Osteocyte (in vitro differentiated cells): ENCODE measurements at places on chromosomes 6 and 20.

DNA sequence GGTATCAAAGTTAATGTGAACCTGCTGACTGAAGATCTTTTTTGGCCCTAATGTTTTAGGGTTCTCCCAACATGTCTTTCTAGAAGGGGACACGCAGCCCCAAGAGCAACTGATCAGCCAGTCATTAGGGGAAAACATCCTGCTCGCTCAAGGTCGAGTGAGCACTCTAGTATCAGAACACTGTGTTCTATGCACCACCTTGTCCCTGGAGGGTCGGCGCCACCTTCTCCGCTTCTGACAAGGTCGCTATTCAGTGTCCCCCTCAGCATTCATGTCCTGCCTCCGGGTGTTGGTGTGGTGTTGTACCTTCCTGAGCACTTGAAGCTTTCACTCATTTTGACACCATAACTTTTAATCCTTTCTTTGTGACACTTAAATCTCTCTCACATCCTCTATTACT is 331.2 kb upstream of the KCNQ5 start:
- DNase-seq = no peak

DNA sequence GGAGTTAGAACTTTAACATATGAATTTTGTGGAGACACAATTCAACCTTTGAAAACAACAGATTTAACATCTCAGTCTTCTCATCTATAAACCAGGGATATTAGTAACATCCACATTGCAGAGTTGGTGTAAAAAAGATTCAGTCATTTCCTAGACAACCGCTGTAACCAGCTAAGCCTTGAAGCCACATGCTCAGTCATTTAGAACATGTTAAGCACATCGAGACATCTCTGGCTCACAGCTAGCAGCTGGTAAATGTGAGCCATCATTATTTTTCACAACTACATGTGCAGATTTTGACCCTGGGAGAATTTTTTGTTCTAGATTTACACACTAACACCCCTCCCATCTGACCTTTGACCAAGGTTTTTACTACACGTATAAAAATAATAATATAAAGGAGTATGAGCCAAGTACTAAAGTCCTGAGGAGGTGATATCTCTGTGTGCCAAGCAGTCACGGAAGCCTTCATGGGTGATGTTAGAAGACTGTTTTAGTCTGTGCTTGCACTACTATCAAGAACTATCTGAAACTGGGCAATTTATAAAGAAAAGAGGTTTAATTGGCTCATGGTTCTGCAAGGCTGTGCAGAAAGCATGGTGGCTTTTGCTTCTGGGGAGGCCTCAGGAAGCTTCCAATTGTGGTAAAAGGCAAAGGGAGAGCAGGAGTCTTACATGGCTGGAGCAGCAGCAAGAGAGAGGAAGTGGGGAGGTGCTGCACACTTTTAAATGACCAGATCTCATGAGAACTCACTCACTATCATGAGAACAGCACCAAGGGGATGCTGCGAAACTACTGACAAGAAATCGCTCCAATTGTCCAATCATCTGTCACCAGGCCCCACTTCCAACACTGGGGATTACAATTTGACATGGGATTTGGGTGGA is 48.7 kb upstream of the IL20RA start:
- no peak for DNase-seq

DNA sequence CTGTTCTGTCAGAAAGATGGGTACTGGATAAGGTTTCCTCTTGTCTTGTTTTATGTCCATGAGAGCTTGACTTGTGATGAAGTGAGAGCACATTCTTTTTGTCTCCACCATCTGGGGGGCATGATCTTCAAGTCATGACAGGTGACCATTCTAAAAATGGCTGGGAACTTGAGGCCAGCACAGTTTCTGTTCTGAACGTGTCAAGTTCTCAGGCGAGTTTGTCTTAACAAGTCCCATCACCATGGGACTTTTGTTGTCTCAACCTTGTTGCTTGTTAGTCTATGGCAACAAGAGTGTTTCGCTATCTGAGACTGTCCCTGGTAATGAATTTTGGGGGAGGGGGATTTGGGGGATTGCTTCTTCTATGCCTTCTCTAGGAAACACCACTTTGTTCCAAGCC is 25.6 kb upstream of the ENPP4 start:
- DNase-seq = no peak

DNA sequence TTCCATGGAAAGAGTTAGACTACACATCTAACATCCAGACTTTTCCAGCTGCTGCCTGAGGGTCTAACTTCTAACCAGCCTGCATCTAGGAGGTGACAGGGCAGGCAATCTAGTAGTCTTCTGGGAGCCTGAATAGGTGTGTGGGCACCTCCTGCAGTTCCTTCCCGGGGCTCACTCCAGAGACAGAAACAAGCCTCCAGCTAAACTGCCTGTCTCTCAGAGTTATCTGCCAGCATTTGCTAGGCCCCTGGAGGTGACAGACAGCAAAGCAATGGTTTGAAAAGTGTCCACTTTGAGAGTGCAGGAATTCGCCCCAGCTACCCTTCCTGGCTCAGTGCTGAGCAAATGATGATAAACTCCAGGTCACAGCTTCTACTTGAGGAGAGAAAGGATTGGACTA is 240.5 kb upstream of the PRSS16 start:
- no peak for DNase-seq

- no peak for DNase-seq
Measured at GRCh38 chr20:50694379-50695134, 3.2 kb upstream of the RIPOR3 start.

GRCh38 chr6:122049341-122049740 is 350.1 kb upstream of the HSF2 start:
- DNase-seq = no peak

- no peak for DNase-seq
Measured at GRCh38 chr6:46453216-46453615, 38.0 kb downstream of the RCAN2 start.

GRCh38 chr6:45712786-45713185 is 302.9 kb downstream of the CLIC5 start:
- no peak for DNase-seq

- no peak for DNase-seq
Measured at GRCh38 chr20:41664584-41664983, 46.4 kb upstream of the CHD6 start.
